ENCODE measurements at places on chromosomes 5 and 9.
A peak's percentile ranks its signal among the peaks of the same experiment; 100 is the strongest.

GRCh38 chr9:23556459-23556858 is 269.6 kb downstream of the ELAVL2 start:
- no peak for DNase-seq

GRCh38 chr9:72743836-72744235 is 209.0 kb downstream of the ALDH1A1 start:
- no peak for DNase-seq

DNA sequence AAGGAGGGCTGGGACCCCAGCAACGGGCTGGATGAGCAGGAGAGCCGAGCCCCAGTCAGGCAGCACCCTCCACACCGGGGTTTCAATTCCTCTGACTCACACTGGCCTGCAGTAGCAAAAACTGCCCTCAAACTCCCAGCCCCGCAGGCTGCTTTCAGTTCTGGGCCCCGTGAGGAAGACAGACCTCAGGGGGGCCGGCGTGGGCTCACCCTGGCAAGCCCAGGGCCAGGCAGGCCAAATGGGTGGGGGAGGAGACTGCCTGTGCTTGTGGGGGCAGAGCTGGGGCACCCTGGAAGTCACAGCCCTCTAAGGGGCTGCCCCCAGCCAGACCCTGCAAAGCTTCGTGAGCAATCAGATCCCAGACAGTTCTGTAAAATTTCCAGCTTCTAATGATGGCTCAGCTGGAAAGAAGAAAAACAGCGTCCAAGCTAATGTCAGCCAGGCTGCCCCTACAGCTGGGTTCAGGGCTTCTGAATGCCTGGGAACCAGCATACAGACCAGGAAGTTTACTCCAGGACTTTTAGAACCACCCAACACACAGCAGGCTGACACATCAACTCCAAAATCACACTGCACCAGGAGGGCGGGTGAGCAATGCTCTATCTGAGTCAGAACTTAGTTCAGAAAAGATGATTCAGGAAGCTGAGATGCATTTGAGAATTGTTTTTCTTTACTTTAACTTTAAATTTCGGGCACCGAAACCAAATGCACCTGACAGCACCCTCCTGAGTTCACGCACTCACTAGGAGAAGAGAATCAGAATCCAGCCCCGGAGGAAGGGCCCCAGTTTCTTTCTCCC is 34.7 kb downstream of the LPCAT1 start:
- DNase-seq, result peak; percentile 26

- DNase-seq, result no peak
Observed at GRCh38 chr5:103315455-103315854, 56.9 kb downstream of the MACIR start.

DNA sequence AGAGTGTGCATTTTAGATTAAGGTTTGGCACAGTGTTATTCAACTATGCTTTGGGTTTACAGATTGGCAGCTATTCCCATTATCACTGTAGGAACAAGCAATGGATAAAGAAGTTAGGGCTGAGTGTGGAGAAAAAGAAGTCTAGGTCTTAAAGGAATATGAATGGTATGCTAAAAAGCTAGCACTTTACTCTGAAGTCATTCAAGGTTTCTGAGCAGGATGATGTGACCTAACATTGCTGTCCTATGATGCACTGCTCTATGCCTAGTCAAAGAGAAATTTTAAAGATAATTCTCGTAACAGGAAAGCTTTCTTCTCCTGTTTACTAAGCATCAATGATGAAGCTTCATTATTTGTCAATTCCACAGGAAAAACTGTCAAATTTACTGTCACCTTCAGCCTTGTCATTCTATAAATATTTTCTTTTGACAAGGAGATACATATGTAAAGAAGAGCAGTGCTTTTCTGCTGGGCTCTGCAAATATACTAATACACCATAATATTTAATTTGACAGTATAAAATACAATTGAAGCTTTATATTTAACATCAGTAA is 476.1 kb upstream of the PTPRD start:
- peak; percentile 19 for DNase-seq

DNA sequence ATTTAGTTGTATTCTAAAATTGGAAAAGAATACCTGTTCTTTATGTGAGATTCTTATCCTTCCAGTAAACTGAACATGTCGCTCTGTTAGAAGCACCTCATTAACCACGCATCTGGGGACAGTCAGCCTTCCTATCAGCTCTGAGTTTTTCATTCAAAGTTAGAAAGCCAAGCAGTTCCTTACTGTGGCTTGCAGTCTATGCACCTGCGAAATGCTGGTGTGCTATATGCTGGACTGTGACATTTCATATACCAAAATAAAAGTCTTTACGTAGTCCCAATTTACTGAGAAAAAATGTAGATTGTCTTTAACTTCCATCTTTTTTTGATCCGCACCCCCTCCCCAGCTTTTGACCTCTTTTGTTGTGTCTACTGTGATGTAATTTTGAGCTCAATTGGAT is 4.3 kb downstream of the ANP32B start:
- no peak for DNase-seq

GRCh38 chr5:14518638-14519037 is 63.0 kb upstream of the OTULINL start:
- DNase-seq, result no peak

DNA sequence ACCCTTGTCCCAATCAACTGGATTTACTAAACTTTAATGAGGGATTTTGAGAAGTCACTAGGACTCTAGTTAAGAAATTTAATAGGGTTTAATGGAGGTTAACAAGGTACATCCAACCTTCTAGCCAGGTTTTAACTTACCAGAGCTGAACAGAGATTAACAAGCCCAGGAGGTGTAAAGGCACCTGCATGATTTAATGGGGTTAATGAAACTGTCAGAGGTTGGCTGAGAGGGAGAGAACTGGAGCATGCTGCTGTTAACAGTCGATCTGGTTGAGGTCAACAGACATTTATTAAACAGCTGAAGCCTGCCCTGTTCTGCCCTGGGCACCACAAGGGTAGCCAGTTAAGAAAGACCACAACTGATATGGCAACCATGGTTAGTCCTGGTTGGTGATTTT is 13.6 kb downstream of the HAND1 start:
- no peak for DNase-seq

- peak; percentile 80 for DNase-seq
Observed at GRCh38 chr9:4299005-4299795, 668 bp downstream of the GLIS3 start.

- DNase-seq, result no peak
Observed at GRCh38 chr5:151903243-151903653, 21.4 kb downstream of the GLRA1 start.

GRCh38 chr5:163424836-163425235 is 12.6 kb upstream of the CCNG1 start:
- DNase-seq, result no peak

DNA sequence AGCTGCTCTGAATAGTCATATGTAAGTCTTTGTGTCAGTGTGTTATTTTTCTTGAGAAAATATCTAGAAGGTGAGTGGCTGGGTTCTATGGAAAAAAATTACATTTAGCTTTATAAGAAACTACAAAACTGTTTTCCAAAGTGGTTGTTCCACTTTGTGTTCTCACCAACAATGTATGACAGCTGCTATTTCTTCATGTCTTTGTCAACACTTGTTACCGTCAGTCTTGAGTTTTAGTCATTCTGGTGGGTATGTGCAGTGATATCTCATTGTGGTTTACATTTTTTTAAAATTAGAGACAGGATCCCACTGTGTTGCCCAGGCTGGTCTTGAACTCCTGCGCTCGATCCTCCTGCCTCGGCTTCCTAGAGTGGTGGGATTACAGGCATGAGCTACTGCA is 246.4 kb downstream of the PJA2 start:
- no peak for DNase-seq

DNA sequence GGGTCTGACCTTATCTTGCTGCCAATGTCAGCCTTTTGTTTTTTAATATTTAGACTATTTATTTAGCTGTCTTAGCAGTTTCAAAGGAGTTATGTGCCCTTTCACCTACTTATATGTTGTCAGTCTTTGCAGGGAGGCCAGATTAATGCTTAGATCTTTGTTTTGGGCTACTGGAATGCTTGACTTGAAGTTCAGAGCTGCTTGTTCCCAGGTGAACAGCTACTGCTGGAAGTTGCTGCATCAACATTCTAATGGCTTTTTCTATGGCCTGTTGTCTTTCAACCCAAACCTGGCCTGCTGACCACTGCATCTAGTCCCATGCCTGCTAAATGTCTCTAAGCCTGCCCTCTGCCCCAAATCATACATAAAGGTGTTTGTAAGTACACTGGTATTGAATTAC is 3.0 kb downstream of the SLC22A5 start:
- no peak for DNase-seq

DNA sequence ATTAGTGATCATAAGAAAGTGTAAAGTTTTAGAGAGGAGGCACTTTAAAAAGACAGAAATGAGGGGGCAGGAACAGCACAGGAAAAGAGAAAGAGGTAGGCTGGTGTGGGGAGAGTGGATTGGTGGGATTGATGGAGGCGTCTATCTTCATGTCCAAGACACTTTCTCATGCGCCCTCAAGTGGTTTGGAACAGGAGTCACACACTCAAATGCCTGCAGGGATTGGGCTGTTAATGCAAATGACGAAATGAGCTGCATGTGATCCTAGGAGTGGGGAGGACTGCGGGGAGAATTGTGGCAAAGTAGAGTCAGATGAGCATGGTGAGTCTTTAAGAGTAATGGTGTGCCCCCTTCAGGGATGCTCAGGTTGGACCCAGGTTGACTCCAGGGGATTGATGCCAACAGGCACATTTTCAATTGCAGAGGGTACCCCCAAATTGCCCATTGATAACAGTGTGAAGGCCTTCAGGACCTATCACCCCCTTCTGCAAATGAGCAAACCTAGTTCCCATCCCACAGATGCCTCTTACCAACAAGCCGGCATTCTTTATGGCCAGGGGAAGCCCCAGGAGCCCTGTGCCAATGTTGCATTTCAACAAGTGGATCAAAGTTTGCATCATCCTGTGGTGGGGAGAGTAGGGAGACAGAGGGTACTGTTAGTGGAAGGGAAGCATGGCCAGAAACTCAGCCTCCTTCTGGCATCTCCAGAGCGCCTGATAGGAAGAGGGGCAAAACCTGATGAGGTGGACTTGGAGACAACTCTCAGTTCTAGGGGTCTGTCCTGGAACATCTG is 5.3 kb downstream of the SLC36A3 start:
- peak; percentile 65 for DNase-seq

GRCh38 chr9:89811886-89812450 is 207.2 kb downstream of the GADD45G start:
- DNase-seq, result no peak

- peak; percentile 63 for DNase-seq
Observed at GRCh38 chr5:142143878-142144277, 35.3 kb downstream of the NDFIP1 start.

DNA sequence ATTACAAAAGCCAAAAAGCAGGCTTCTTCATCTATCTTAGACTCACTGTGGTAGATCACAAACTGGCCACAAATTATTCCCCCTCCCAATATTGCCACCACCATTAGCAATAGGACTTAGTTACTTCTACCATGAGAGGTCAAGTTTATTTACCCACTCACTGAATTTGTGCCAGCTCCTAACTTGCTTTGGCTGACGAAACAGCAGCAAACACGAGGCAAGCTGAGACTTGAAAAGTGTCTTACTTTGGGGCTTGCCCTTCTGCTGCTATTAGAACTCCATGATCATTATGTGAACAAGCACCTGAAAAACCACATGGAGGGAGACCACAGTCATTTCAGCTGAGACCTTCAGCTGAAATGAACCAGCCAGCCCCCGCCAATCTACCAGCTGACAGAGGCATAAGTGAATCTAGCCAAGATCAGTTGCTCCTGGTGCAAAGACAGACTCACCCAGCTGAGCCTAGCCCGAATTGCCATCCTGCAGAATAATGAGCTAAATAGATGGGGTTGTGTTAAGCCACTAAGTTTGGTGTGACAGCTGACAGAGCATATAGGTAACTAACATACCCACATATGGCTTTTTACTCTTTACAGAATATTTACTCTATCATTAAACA is 5.7 kb downstream of the WDR41 start:
- no peak for DNase-seq

DNA sequence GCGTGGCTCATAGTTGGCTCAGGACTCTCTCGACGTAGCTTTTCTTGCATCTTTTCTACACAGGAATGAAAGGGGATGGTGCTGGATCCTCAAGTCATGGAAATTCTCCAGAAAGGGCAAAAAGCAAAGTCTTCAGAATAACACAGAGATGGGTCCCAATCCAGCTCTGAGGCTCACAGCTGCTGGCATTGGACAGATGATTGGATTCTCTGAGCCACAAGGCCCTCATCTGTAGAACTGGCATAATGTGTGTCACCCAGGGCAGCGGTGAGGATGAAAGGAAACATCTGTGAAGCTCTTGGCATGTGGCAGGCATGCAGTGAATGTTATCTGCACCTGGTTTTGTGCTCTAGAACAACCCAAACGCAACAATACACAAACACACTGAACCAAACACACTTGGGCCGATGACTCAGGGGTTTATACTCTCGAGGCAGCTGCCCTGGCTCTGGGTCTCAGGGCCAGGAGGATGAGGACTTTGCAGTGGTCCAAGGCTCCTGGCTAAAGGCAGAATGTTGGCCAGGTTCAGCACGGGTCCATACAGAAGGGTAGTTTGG is 64.0 kb upstream of the UBTD2 start:
- DNase-seq, result peak; percentile 46

Data from mesenchymal stem cell (in vitro differentiated cells and primary cell).